ENCODE measurements at places on chromosomes 5 and 9.

DNA sequence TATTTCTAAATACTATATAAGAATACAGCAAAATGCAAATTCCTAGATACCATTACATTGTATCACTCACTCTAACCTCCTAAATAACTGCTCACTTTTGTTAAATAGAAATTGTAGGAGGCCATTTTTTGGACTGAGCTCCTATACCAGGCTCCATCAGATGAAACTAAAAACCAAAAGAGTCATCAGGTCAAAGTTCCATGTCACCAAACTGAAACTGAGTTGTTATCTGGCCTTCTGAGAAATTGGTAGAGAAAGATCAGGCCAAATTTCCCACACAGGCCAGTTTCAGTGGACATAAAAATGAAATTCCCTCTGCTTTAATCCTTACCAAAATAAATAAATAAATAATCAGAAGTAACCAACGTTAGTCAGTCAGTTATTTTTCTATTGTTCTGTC lies 13.8 kb upstream of the SNX2 start:
- no peak for DNase-seq

DNA sequence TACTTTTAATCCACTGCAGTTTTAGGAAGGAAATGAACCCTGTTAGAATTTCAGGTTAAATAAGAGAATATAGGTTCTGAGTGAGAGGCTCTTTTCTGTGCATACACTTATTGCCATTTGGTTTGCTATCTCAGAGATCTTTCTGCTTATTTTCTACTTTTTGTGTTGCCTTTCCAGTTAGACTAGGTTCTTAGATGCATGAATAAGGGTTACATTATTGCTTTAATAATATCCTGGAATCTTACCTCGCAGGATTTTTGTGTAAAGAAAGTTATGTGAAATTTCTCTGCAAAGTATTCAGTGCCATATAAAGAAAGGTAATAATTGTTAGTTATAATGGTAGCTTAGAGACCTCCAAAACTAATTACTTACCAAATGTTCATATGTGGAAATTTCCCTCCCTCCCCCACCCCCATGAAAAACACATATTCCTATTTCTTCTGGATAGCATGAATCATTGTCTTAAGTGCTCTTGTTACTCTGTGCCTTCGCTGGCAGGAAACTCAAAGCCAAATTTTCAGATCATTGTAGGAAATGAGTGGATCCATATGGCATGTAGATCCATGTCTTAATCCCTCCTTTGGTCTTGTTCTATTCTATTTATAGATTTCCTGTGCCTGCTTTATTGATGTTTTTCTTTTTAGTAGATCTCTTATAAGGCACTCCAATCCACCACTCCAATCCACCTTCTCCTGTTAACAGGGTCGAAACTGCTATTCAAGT lies 2.7 kb upstream of the APBA1 start:
- no peak for DNase-seq

DNA sequence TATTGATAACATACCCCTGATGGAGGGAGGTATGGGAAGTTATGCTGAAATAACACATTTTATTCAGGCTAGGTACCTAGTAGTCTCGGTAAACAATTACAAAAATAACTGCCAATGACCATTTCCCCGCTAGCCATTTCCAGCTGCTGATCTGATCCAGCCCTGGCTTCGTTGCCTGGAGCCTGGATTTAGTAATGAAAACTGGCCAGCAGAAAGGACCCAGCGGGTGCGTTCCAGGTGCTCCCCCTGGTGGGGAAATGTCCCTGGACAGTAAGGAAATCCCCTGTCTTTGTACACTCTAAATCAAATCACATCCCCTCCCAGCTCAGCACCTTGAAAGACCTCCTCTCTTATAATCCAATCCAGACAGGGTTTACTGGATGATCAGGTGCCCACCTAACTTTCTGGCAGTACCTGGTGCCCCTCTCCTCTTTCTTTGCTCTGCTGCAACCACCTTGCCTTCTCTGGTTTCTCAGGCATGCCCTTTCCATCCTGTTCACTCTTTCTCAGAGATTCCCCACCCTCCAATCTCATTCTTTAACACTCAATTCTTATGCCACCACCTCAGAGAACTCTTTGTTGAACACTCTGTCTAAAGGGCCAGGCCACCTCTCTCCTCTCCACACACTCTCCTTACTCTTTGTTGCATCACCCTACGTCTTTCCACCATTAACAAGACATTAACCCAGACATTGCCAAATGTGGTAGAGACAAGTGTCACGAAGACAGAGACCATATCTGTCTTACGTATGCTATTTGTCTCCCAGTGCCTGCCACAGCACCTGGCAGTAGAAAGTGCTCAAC lies 50.1 kb upstream of the SMAD5 start:
- peak; percentile 67 for DNase-seq

DNA sequence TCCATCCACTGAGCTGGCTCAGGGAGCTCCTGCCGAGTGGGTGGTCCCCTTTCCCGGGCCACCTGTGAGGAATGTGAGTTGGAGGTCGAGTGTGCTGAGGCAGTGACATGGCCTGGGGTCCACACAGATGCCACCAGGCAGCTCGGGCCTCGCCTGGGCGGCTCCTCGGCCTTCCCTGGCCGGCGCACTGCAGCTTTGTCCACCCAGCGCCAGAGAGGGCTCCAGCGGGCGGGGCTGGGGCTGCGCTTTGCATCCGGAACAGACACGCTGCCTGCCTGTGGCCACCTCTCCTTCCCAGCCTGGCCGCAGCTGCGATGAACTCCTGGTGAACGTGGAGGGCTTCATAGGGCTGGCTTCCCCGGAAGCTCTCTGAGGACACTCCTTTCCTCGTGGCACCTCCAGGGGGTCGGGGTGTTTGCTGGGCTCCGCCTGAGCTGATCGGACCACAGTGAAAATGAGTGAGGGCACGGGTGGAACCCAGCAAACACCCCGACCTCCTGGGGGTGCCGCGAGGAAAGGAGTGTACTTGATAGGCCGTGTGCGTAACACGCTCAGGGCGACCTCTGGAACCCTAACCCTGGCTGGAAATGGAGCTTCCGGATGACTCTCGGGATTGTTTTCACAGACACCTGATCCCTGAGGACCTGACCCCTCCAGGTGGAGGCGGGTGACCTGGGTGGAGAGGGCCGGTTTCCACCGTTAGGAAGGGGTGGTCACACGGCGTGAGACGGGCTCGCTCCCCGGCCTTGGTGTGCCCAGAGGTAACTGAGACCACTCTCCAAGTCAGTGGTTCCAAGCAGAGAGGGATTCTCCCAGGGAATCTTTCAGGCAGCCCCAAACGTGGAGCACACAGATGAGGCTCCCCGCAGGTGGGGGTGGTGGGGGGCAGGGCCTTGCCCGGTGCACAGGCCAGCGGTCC lies 31.8 kb upstream of the RXRA start:
- no peak for DNase-seq

DNA sequence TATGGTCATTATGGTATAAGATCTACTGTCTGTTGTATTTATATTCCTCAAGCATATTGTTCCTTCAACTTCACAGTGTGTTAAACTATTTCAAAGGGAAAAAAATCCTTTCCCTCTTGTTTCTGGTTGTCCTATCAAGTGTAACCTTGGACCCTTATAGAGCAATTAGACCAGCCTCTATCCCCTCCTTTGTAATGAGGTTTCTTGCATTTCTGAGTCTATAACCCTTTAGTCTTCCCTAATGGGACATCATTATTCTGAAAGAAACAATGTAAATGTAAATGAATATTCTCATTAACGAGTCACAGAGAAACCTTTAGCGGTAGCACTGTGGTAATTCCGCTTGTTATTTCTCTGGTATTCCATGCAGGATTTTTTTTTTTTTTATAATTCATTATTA lies 197.3 kb downstream of the CNTLN start:
- no peak for DNase-seq

DNA sequence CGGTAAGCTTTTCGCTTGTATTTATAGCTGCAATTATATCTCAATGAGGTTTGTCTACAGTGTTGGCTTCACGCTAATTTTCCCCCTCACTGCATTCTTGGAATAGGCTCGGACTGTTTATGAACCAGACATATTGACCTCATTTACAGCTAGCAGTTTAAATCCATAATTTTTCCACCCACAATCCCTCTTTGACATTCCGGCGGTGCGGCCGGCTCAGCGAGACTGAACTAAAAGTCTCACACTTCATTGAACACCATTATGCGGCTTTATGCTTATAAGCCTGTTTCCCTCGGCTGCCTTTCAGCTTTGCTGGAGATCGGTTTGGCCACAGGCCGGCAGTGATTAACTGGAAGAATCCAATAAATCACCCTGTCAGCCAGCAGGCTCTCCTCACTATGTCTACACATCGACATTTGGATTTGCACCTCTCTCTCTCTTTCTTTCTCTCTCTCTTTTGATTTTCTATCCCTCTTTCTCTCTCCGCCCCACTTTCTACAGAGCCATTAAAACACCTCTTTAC lies 315.0 kb upstream of the TLE4 start:
- DNase-seq, result no peak

DNA sequence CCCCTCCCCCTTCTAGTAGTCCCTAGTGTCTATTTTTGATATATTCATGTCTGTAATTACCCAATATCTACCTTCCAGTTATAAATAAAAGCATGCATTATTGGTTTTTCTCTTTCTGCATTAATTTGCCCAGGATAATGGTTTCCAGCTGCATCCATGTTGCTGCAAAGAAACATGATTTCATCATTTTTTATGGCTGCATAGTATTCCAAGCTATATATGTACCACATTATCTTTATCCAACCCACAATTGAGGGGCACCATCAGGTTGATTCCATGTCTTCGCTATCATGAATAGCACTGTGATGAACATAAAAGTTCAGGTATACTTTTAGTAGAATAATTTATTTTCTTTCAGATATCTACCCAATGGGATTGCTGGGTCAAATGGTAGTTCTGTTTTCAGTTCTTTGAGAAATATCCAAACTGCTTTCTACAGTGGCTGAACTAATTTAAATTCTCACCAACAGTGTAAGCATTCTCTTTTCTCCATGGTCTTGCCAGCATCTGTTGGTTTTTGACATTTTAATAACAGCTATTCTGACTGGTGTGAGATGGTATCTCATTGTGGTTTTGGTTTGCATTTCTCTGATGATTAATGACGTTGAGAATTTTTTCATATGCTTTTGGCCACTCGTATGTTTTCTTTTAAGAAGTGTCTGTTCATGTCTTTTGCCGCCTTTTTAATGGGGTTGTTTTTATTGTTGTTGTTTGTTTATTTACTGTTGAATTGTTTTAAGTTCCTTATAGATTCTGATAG lies 746.1 kb upstream of the MEF2C start:
- DNase-seq, result no peak

- DNase-seq, result peak; percentile 78
Measured at GRCh38 chr5:179550511-179551342, at the start of gene RUFY1. Gene RUFY1, plus strand, starts transcription at chr5:179550554. Its CDS starts 16 bp downstream, at chr5:179550570.

- DNase-seq, result no peak
Measured at GRCh38 chr5:60563696-60564324, 136.2 kb downstream of the DEPDC1B start.

- no peak for DNase-seq
Measured at GRCh38 chr9:124355941-124356744, 59.1 kb downstream of the PSMB7 start.

DNA sequence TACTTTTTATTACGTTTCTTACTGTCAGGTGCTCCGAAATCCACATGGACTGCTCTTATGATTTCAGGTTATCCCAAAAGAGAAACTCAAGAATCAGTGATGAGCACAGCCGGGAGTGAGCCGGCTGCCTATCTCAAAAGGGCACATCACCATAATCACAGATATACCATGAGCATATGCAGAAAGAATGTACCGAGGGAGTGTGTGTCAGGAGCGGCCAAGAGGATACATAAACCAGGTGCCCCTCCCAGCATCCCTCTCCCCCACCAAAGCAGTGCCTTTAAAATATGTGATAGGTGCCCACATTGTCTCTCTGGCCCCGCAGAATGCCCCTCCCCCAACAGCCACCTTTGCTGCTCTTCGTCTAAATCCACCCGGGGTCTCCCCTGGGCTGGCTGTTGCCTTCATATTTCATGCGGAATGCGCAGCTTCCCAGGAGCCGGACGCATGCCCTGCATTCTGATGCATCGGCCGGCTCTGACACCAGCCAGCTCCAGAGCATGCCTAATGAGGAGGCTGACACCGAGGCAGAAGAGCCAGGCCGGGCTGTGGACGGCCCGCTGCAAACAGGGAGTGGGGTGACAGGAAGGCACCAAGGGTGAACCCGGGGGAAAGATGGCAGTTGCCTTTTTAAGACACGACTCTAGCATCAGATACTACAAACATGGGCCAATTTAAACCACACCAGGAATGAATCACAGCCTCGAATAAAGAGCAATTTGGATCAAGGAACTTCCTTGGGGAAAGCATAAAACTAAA lies 652.3 kb downstream of the BNC2 start:
- no peak for DNase-seq

- DNase-seq, result no peak
Measured at GRCh38 chr9:70668751-70669150, 254.3 kb upstream of the KLF9 start.

DNA sequence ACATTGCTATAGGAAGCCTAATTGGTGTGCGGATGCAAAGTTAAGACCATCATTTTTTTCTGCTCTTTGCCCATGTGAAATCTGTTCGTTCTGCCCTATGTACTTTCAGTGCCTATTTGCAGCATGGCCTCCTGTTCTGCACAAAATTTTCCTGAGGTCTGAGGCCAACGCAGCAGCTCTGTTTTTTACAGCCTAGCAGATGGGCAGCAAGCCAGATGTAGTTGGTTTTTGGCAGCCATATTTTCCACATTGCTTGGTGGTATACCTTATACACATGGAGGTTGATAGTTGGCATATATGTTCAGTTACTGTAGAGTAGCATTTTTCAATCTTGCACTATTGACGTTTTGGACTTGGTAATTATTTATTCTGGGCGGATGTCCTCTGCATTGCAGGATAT lies 133.5 kb upstream of the MRPS30 start:
- DNase-seq, result no peak

DNA sequence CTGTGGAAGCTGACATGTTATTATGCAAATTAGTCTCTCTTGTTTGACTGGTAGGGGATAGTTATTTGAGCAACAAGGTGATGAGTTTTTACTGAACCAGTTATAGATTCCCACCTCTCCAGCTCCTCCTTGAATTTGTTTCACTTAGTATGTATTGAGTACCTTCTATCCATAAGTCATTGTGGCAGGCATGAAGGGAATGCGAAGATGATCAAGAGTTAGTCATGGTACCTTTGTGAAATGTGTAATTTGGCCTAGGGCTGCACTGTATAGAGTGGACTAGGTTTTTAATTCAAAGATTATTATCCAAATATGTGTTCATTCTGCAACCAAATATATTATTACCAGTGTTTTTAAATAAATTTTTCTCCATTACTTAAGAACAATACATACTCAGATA lies 110.1 kb downstream of the HACD4 start:
- DNase-seq, result no peak

DNA sequence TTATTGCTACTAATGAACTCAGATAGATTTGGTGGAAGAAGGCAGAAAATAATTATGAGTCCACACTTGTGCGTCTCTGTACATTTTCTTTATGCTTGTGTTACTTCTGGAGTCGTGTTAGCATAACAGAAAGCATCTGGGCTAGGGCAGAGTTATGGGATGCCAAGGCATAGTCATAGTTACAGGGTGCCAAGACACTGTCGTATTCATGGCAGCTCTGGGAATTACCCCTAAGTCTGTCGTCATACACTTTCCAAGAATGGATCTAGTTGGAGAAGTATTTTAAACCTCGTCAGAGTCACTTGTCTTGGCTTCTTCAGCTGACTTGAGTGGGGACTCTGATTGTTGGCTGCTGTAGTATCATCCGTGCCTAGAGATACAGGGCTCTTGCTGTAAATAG lies 27.7 kb downstream of the CAMK4 start:
- no peak for DNase-seq

GRCh38 chr5:102596113-102596512 lies 97.3 kb upstream of the SLCO6A1 start:
- no peak for DNase-seq

Data from SW 1271 (cell line).